Muscle of leg (tissue), 16 donors: ENCODE measurements at places on chromosomes 5 and 9. TPM values are rescaled to one million over a fixed set of nuclear protein-coding genes. Genes with fewer than 3 reads are reported as not detected.

Gene NR2F1
- 4.9 TPM for polyA plus RNA-seq

Gene DCANP1
- not detected for polyA plus RNA-seq

Gene DBH
- 0.59 TPM for polyA plus RNA-seq

Gene RORB
- 0.08 TPM for polyA plus RNA-seq

Gene PRDM9
- not detected for polyA plus RNA-seq

Gene SPACA9
- 4.0 TPM for polyA plus RNA-seq

Gene RNF183
- 0.35 TPM for polyA plus RNA-seq

Gene EQTN
- polyA plus RNA-seq = 0.30 TPM

Gene RGS3
- 56.4 TPM for polyA plus RNA-seq

Gene SPEF2
- polyA plus RNA-seq = 9.8 TPM

Gene GM2A
- 22.9 TPM for polyA plus RNA-seq

Gene ANKRD18A
- 0.29 TPM for polyA plus RNA-seq

Gene TIGD6
- 2.5 TPM for polyA plus RNA-seq

Gene RANBP17
- 10.6 TPM for polyA plus RNA-seq

Gene CCDC192
- polyA plus RNA-seq = 0.68 TPM

DNA sequence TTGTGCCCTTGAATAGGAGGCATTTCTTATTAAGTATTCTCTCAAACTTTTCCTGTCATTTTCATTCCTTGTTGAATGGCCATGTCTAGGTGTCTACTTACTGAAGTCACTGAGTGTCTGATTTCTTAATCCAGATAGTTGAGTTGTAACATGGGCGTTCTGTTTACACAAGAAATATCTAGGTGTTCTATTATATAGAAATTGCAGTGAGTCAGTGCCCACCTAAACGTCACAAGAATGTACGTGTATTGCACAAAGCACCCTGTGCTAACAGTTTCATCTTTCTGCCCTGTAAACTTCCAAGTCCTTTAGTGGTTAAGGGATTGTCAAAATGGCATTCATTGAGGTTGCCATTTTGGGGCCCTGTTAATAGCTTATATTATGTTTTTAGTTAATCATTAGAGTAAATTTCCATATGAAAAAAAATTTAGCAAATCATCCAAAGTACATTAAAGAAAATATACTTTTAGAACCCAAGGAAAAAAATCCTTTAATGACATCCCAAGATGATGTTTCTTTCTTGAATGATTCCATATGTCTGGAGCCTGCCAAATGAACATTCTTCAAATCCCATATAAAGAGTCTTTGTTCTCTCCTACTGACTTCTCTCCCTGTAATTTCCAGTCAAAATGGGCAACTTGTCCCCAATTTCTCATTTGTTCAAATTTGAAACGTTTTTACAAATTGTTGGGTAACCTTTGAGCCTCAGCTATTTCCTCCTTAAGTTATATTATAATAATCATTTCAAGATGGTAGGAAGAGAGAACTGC is 114.2 kb downstream of the GOLPH3 start:
- DNase-seq = peak; percentile 71

GRCh38 chr5:2169430-2169808 is 286.7 kb upstream of the IRX4 start:
- DNase-seq = no peak

- DNase-seq = peak; percentile 14
Measured at GRCh38 chr5:21931116-21931515, 922.0 kb downstream of the CDH12 start.

DNA sequence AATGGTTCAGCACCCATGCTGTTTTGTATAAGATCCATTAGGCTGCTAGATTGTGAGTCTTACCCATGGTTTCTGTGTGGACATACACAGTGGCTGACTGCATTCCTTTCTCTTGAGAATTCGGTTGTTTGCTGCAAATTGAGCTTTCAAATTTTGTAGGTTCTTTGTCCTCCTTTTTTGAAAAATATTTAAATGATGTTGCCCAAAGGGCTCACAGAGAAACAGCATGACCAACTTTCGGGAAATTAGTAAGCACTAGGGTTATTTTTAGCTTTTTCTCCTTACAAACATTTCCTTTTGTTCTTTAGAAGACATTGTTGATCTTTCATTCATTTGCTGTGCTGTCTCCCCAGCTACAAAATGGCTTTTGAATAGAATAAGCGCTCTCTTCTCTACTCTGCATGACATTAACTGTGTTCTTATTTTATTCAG is 79.4 kb downstream of the NLN start:
- no peak for DNase-seq

GRCh38 chr5:125798307-125798706 is 624.9 kb upstream of the GRAMD2B start:
- peak; percentile 78 for DNase-seq

DNA sequence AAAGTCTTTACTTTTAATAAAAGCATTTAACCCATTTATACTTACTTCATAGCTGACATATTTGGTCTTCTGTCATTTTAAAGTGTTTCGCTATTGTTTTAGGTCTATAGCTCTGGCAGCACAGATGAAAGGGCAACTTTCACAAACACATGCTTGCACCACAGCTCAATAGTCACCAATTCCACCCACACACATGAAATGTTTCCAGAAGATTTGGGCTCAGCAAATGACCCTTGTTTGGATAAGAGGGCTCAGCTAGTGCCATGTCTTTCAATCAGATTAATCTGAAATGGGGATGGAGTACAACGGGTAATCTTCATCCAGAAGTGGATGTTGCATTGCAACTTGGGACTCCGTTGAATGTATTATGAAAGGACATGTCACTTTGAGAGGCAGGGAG is 176.0 kb downstream of the FGF18 start:
- no peak for DNase-seq

GRCh38 chr5:116395631-116396203 is 178.9 kb downstream of the SEMA6A start:
- no peak for DNase-seq

- DNase-seq = no peak
Measured at GRCh38 chr5:73336366-73336765, 112.2 kb downstream of the FOXD1 start.

DNA sequence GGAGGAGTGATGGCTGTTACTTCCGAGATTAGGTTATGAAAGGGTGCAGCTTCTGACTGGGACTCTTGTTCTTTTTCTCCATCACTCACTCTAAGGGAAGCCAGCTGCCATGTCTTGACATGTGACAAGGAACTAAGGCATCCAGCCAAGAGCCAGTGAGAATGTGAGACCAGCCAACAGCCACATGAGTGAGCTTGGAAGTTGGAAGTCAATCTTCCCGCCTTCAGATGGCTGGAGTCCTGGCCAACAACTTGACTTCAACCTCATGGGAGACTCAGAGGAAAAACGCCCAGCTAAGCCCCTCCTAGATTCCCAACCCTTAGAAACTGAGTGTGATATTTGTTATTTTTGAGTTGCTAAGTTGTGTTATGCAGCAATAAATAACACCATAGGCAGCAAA is 201.1 kb downstream of the SNX18 start:
- peak; percentile 96 for DNase-seq

GRCh38 chr5:54257366-54258118 is 52.8 kb downstream of the ARL15 start:
- no peak for DNase-seq

DNA sequence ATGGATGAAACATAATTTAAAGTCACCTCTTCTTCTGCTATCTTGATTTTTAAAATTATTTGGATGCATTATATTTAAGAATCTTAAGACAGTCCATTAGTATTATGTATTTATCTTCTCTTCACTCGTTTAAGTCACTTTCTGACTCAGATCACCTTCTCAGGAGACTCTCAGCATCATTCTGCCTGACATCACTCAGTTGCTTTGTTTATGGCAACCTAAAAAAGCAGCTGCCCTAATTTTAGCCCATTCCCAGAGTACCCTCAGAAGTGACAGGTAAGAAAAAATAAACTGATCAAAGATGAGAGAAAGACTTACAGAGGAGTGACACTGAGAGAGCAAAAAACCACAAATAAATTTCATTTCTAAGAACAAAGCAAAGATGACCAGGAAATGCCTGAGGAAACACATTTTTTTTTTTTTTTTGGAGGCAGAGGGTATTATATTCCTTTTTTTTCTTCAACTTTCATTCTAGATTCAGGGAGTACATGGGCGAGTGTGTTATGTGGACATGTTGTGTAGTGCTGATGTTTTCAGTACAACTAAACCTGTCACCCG is 140.5 kb downstream of the MUSK start:
- DNase-seq = no peak

DNA sequence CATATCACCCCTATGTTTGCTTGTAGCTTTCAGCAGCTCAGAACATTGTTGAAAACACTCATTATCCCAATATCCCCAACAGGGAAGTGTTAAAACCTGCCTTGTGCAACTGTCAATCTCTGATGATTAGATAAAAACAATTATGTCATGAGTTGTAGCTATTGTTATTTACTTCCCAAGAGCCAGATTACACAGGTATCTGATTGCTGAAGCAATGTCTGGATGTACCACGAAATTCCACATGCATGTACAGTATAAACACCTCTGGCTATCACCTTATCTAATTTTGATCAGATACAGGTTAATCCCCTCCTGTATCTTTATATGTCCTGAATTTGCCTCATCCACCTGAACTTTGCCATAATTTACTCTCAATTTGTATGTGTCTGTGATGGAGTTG is 38.7 kb downstream of the TMC1 start:
- DNase-seq = no peak

GRCh38 chr5:122119205-122119604 is 10.1 kb upstream of the ZNF474 start:
- DNase-seq = no peak

- DNase-seq = peak; percentile 93
Measured at GRCh38 chr5:147507480-147508126, 2.3 kb downstream of the DPYSL3 start.

DNA sequence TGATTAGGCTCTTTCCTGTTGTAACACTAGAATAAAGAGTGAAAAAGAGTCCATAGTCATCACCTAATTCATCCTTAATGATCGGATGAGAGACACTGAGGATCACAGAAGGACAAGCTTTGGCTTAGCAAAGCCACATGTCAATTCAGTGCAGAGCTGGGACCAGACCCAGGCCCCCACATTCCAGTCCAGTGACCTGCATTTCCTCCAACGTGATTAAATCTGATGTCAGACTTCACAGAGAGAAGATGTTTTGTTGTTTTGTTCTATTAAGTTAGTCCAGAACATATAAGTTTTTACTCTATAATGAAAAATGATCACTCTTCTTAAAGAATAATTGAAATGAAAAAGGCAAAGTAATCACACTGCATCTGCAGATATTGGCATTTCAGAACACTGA is 377.9 kb upstream of the PAPPA start:
- peak; percentile 51 for DNase-seq
